Right kidney (tissue), 9 donors: ENCODE measurements at places on chromosomes 3 and 15.

GRCh38 chr3:197468167-197468566 lies 87.6 kb downstream of the BDH1 start:
- DNase-seq: no peak

DNA sequence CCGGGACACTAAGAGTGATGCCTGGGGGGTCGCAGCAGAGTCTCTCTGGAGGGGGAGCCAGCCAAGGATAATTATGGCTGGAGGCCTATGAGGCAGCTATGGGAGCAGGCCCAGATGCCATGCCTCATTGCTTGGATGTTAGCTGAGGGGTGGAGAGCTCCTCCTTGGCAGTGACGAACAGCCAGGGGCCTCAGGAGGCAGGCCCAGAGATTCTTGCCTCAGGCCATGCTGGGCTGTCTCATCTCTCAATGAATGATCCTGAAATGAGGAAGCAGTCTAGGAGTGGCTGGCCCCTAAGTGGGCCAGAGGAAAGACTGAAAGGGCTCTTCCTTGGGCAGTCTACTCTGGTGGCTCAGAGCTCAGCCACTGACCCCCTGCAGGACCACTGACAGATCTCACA lies 21.3 kb downstream of the KIF9 start:
- DNase-seq: no peak

GRCh38 chr15:85047271-85047948 lies 65.8 kb downstream of the PDE8A start:
- DNase-seq: no peak

GRCh38 chr3:114698146-114699105 lies 404.6 kb downstream of the TIGIT start:
- DNase-seq: no peak

GRCh38 chr3:109553591-109554371 lies 216.4 kb upstream of the DPPA4 start:
- DNase-seq: no peak

- DNase-seq: no peak
Observed at GRCh38 chr3:44511238-44511566, 33.7 kb upstream of the ZNF445 start.

- DNase-seq: no peak
Observed at GRCh38 chr3:134291319-134292254, 40.9 kb upstream of the RYK start.

DNA sequence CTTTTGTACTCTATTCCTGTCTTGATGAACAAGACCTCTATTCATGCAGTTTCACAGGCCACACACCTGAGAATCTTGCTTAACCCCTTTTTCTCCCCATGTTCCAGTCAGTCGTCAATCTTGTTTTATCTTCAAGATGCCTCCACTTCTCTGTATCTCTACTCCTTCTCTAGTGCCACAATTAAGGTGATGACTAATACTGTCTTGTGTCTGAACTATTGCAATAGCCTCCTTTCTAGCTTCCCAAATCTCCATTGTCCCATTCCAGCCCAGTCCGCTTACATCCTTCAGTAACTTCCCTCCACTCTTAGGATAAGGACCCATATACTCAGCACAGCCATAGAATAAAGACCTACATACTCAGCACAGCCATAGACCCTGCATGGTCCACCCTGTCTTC lies 24.7 kb downstream of the CHST14 start:
- DNase-seq: no peak

GRCh38 chr15:101104141-101104540 lies 147.7 kb downstream of the CHSY1 start:
- no peak for DNase-seq

DNA sequence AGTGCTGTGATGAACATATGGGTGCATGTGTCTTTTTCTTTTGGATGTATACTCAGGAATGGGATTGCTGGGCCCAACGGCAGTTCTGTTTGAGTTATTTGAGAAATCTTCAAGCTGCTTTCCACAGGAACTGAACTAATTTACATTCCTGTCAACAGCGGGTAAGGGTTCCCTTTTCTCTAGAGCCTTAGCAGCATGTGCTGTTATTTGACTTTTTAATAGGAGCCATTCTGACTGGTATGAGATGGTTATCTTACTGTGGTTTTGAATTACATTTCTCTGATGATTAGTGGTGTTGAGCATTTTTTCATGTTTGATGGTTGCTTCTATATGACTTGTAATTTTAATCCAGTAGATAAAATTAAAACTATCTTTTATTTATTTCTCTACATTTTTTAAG lies 1168.6 kb upstream of the ALCAM start:
- DNase-seq: no peak

- no peak for DNase-seq
Observed at GRCh38 chr15:92095693-92096092, 242.2 kb downstream of the SLCO3A1 start.

DNA sequence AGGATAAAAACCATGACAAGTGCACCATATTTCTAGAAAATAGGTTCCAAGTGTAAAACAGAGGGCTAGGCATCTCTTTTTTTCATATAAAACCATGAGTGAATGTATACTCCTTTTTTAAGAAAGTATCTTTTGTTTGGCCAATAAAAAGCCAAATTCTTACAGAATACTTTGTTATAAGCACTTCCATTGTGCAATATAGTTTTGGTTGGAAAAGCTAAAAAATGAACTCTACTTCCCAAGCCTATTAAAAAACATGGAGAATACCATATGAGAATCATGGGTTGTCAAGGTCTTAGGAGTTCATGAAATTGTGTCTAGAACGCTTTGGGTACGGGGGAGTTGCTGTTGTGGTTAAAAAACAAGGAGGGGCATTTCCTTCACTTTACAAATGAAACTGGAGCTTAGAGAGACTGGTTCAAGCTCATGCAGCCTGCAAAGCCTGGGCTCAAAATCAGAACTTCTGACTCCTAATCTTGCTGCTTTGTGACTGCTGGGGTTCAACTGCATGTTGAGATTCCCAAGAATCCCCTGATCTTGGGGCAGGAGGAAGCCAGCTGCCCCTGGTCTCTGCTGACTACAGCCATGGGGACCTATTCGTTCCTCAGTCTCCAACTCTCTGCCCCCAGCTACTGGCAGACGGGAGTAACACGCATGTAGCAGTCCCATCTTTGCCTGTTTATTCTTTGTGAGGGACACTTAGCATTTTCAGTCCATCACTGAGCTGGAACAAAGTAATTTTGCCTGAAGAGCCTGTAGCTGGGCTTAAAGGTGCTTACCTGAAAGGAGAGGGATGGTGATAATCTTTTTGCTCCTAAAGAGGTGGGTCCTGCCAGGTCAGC lies 229.1 kb downstream of the CHST2 start:
- no peak for DNase-seq

- DNase-seq: no peak
Observed at GRCh38 chr3:144031938-144032337, 60.3 kb downstream of the DIPK2A start.

DNA sequence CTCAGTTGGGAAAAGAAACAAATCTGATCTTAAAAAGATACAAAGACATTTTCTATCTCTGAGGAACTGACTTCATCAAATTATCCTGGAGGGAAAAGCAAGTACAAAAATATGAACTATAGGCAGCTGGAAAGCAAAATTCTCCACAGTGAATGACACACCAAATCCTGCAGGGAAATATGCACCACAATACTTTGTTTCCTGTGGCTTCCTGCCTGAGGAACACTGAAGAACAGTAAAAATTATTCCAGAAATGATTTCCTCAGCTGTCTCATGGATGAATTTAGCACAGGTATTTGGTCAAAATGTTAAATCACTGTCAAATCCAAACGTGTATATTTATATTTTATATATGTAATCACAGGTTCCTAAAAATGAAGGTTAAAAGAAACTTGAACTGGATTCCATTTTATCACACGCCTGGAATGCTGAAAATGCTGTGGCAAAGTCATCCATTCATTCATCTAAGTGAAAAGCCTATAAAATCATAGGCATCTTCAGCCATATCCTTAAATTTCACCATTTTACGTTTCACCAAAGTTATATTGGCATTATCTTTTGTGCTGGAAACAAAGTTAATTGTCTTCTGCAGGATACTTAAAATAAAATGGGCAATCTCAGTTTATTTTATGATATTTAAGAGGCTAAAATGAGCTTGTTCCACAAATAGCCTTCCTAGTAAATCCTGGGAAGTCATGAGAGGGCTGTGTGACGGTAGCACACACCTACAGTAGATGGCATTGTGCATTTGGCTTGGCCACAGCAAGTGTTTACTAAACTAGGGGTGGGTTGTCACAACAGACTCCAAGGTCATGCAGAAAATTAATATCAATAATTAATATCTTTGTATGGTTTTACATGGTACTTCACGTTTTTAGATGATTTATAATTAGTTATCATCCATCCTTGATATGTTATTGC lies 19.3 kb upstream of the TSC22D2 start:
- no peak for DNase-seq

GRCh38 chr3:157856078-157856939 lies 249.9 kb downstream of the SHOX2 start:
- DNase-seq: no peak

- peak; percentile 12 for DNase-seq
Observed at GRCh38 chr3:12759097-12759679, at the start of gene TMEM40. Gene TMEM40 (minus strand): TSS chr3:12759259. CDS start chr3:12749832, 9,427 bp downstream.

DNA sequence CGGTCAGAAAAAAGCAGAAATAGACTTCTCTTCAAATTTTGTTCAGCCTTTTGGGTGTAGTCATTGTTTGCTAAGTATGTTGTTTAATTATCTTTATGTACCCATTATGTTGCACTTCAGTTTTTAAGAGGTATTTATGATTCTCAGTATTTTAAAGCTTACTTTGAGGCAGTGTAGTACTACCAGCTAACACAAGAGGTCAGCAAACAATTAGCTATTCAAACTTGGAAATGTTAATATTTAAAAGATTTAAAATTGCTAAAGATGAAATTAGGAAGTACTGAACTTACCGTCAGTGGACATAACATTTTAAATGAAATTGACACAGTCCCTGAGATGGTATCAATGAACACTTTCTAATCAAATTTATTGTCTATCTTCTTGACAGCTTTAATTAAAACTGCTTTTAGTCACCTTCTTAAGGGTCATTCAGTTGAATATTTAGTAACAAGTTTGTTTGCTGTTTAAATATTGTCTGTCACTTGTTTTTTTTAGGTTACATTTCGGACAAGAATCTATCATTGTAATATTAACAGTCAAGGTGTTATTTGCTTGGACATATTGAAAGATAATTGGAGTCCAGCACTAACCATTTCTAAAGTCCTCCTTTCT lies 28.1 kb downstream of the NKIRAS1 start:
- DNase-seq: no peak

DNA sequence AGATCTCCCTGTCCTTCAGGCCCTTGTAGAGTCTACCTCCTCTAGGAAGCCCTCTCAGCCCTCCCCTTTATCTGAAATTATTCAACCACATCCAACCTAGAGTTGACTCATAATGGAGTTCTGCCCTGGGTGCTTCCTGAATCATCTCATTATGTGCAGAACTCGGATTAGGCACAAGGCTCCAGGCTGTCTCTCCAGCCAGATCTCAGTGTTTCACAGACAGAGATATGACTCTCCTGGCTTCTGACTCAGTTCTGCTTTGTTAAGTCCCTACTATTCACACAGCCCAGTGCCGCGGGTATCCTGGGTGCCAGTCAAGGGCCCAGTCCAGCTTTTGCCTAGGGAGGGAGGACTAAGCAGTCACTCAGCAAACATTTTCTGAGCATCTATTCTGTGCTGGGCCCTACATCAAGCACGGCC lies 9.3 kb downstream of the STRA6 start:
- DNase-seq: no peak

DNA sequence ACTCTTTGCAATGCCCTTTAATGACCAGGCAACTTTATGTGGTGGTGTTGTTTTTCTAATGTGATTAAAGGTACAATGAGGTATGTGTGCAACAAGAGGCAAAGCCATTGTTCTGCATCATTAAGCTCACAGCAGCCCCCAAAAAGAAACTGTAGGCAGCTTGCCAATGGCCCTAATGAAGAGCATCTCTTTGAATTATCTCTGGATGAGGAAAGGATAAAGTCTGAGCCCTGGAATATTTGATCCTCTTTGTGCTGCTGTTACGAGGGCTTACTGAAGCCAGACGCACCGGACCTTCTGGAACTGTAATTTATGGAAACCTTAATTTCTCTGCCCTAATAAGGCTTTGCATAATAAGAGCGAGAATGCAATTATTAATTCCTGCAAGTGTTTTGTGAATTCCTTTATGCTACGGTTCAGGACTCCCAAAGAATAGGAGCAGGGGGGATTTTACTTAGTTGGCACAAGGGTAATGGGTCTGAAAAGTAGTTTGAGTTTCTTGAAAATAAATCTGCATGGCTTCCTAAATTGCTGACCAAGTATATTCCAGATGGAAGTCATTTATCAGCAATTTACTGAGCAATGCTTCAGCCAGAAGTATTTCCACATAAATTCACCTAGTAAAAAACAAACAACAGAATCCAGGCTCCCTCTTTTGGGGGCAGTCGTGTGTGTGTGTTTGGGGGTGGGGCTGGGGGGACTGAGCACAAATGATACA lies 193.4 kb downstream of the PDZRN3 start:
- DNase-seq: no peak

DNA sequence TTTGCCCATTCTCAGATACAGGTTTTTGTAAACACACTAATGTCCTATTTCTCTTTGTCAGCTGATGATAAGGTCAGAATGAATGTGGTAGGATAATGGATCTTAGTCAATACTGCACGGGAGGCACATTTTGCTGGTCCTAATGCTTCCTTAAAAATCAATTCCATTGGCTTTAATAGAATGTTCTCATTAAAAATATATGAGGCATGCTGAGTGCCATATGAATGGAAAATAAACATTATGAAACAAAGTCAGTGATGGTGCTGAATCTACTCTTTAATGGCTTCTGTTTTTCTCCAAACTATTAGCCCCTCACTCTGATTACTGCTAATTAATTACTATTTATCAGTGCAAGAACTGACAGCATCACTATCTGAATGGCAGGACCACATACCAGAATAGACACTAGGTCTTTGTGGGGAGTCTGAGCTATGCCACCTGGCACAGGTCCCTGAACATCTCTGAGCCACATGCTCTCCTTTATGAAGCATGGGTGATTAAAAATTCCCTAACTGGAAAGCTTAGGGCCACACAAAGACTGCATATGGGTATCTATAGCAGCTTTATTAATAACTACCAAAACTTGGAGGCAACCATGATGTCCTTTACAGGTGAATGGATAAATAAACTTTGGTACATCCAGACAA lies 278.9 kb downstream of the MEX3B start:
- DNase-seq: no peak

DNA sequence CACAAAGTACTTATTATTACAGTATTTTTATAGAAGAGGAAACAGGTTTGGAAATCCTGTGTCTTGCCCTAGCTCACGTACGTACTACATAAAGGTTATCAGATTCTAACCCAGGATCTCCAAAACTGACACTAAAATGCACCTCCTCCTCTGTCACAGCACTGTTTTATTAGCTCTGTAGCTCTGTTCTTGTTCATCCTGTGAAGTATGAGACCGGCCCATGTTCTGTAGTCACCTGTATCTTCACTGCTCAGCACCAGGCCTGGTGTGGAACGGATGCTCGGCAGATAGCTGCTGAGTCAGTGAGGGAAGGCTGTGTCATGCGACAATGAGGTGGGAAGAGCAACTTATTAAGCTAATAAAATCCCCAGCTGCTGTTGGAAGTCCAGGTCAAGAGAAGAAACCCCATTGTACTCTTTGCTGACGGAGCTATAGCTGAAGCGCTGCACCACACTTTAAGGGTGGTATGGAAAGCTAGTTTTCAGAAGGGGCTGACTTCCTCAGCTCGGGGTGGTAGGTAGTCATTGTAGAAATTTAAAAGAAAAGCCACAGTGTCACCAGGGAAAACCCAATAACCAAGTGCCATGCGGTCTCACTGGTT lies 22.8 kb downstream of the BCL2A1 start:
- no peak for DNase-seq

GRCh38 chr3:126888186-126888760 lies 94.6 kb upstream of the PLXNA1 start:
- no peak for DNase-seq

GRCh38 chr3:184354121-184354728 lies 7.2 kb downstream of the CLCN2 start:
- DNase-seq: peak; percentile 22

GRCh38 chr3:149667576-149667975 lies 9.8 kb upstream of the WWTR1 start:
- DNase-seq: no peak
